Suprapubic skin (tissue), 4 donors: ENCODE measurements at places on chromosomes 2 and 18. TPM values are rescaled to one million over a fixed set of nuclear protein-coding genes. Genes with fewer than 3 reads are reported as not detected.

DNA sequence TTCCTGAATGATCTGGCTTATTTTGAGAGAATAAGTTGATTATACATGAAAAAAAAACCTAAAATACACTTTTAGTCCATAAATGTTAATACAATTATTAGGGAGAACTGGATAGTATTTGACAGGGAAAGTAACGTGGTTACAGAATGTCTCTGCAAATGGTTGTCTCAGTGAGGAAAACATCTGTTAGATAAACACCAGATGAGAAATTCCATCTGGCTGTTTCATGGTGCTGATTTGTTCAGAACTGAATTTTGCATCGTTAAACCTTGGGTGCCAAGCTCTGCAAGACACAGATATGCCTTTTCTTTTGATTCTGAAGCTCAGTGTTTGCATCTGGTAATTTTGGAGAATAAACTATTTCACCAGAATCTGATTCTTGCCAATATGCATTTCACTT, 90.4 kb downstream of the SCN3A start:
- no peak for DNase-seq

CPO gene
- not detected for total RNA-seq

ITM2C gene
- 12.2 TPM for total RNA-seq

DNA sequence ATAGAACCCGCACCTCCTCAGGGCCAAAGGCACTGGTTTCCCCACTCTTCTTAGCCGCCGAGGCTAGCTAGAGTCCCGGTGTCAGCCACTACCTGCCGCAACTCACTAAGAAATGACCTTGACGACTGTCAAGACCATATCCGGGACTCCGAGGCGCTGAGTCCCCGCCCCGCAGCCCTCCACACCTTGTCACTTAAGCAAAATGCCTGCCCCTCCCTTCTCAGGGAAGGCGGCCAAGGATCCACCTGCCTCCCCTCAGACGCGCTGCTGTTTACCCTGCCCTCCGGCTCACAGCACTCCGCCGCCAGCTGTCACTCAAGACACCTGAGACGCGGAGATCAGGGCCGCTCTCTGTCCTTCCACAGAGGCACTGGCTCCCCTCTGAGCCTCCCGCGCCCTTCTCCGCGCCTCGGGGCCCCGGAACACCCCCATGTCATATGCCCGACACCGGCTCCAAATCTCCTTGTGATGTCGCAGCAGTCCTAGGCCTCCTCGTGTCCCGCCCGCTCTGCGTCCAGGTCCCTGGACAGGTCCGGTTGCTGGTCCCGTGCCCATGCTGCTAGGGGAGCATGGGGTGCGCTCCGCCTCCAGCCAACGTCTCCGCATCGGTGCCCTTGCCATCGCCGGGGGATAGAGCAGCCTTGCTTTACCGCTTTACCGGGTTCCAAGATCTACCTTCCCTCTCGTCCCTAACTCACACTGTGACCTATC, 32.5 kb upstream of the REG3G start:
- no peak for DNase-seq

GRCh38 chr2:215881582-215881981, 131.8 kb downstream of the MREG start:
- DNase-seq, result no peak

- no peak for DNase-seq
Observed at GRCh38 chr2:72895154-72895553, 7.9 kb downstream of the SPR start.

THUMPD2 gene
- total RNA-seq, result 12.5 TPM

- no peak for DNase-seq
Observed at GRCh38 chr18:47603158-47603557, 327.3 kb downstream of the SMAD2 start.

- DNase-seq, result no peak
Observed at GRCh38 chr2:52931660-52932059, 835.9 kb upstream of the CHAC2 start.

- no peak for DNase-seq
Observed at GRCh38 chr18:78207942-78208341, 771.7 kb upstream of the SALL3 start.

GRCh38 chr18:46169464-46169941, 65.3 kb downstream of the HAUS1 start:
- peak; percentile 43 for DNase-seq

DDX1 gene
- total RNA-seq, result 40.9 TPM

- DNase-seq, result no peak
Observed at GRCh38 chr2:216348756-216349308, 23.5 kb downstream of the MARCHF4 start.

HSBP1L1 gene
- 45.7 TPM for total RNA-seq

DNA sequence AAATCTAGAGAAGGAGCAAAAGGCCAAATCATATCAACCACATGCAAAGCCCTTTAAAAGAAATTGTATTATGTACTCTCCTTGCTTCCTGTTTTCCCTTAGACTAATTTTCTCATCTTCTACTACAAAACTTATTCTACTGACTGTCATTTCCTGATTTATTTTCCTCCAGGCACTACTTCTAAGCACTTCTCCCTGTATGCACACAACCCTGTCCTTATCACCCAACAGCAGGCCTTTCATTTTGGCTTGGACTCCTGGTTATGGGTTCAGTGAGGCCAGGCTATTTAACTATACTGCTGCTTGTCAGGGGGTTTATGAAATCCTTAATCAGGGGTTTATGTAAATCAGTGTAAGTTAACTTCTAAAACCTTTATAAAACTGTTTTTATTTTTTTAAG, 205.1 kb upstream of the FAM98A start:
- no peak for DNase-seq

DNA sequence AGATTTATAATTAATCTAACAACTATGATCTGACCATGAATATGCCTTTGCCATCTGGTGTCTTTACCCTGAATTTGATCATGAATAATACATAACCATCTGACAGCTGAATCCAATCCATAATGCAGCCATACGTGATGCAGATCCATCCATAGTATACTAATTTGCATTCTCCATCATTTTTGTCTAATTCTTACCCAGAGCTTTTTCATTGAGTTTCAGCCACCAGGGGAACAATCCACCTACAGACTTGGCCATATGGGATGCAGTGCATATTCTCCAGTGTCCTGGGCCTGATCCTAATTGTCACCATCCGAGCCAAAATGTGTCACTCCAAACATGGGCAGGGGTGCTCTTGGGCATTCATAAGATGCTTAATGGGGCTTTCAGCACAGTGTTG, 227.2 kb upstream of the CRIM1 start:
- no peak for DNase-seq

GRCh38 chr2:233280114-233280693, 27.4 kb upstream of the SAG start:
- DNase-seq, result no peak

OSBPL6 gene
- 28.3 TPM for total RNA-seq

DNA sequence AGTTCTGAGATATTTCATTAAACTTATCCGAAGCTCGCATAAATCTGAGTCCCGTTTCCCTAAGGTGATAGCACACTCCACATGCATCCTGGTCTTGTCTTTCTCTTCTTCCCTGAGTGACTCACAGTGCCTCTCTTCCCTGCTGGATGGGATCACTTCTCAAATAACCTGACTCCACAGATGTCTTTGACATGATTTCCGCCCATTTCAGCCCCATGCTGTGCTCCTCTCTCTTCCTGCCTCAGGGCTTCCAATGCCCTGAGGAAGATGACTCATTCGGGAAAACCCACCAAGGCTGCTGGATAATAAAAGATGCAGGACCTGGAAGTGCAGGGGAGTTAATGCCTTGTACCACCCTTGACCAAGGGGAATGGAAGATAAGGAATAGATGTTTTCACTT, 441.7 kb upstream of the SOX11 start:
- no peak for DNase-seq

DNA sequence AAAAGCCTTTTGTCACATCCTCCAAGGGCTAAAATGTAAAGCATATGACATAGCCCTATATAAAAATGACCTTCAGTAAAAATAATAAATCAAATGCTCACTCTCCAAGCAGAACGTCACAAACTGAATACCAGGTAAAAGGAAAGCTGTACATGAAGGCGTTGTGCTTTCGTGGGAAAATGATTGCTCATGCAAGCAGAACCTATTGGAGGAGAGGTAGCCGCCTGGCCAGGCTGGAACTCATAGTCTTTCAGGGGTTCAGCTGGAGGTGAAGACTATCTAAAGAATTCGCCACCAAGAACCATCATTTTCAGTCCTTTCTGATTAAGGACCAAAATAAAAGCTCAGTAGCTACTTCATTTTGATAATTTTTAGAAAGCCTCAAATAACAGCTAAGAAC, 44.7 kb downstream of the ANKRD44 start:
- no peak for DNase-seq

- no peak for DNase-seq
Observed at GRCh38 chr2:178403671-178404306, 47.2 kb downstream of the PRKRA start.

DPP10 gene
- total RNA-seq, result not detected

- DNase-seq, result no peak
Observed at GRCh38 chr18:47263430-47264307, 12.2 kb upstream of the SKOR2 start.

FOXI3 gene
- 0.21 TPM for total RNA-seq

ARHGEF4 gene
- total RNA-seq, result 140 TPM

GRCh38 chr18:38362286-38362792, 796.7 kb upstream of the CELF4 start:
- no peak for DNase-seq

TSGA10 gene
- total RNA-seq, result 8.5 TPM

DNA sequence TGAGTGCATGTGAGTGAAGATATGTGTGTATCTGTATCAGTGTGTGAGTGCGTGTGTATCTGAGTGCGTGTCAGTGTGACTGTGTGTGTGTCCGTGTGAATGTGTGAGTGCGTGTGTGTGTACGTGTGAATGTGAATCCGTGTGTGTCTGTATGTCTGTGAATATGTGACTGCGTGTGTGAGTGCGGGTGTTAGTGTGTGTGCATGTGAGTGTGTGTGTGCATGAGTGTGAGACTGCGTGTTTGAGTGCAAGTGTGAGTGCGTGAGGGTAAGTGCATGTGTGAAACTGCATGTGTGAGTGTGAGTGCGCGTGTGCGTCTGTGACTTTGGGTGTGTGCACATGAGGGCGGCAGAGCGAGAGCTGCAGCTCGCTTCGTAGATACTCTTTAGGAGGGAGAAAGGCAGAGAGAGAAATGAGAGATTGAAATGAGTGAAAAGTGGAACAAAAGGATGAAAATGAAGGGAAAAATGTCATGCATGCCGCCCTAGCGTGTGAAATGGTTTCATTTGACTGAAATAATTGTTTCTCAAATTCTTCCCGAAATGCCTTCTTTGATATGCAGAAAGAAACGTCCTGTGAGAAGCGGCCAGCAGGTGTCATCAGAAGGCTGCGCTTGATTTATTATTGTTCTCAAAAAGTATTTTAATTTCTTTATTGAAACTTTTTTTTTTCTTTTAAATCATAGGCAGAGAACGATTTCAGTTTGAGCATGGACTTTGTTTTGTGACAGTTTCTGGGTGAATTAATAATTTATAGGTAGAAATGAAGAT, 25.6 kb downstream of the ZNF407 start:
- no peak for DNase-seq

ZCCHC2 gene
- total RNA-seq, result 27.0 TPM

CIDEA gene
- total RNA-seq, result 32.9 TPM

DNA sequence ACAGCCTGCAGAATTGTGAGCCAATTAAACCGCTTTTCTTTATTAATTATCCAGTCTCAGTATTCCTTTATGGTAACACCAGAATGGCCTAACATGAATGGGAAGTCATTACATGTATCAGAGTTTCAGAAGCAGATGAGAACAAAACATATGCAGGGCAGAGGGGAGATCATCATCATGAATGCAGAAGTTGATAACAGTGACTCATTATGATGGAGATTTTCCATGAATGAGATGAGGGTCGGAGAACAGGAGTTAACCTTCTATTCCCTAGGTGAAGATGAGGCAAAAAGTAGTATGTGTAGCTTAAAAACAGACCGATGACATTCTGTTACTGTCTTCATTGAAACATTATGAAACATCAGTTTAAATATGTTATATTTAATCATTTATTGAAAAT, 59.5 kb upstream of the PPM1B start:
- no peak for DNase-seq

GRCh38 chr2:100733391-100734187, 86.3 kb upstream of the NPAS2 start:
- peak; percentile 84 for DNase-seq
